Stimulated activated CD4-positive, alpha-beta T cell treated with anti-CD3 and anti-CD28 coated beads, Interleukin-1b, Interleukin-23, amount 100 ng/mL, for 24 hours (primary cell): ENCODE measurements at places on chromosomes 12 and 14.

GRCh38 chr12:130948751-130949150 lies 5.0 kb upstream of the ADGRD1 start:
- no peak for DNase-seq

- no peak for DNase-seq
Measured at GRCh38 chr14:61219256-61219655, 61.9 kb downstream of the TMEM30B start.

- DNase-seq = no peak
Measured at GRCh38 chr12:6382982-6383381, 980 bp upstream of the LTBR start.

DNA sequence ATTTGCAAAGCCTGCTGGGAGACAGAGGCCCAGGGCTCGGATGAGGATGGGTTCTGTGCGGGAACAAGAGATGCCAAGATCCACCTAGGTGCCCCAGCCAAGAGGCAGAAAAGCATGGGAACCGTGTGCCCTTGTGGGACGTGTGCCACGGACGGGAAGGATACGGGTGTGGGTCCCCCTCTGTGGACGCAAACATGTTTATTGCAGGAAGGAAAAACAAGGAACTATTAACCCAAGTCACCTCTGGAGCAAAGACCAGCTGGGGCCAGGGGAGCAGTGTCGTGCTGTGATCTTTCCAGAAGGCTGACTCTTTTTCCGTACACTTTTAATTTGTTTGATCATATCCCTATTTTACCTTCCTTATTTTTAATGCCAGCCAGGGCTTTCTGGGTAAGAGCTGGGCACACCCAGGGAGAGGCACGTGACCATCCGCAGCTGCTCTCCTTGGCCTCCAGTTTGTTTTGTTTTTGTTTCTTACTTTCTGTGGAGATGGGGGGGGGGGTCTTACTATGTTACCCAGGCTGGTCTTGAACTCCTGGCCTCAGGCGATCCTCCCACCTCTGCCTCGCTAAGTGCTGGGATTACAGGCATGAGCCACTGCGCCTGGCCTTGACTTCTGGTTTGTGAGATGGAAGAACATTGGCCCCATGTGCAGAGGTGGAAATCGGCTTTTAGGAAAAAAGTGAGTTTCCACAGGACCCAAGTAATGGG lies 20.7 kb downstream of the SCARB1 start:
- no peak for DNase-seq

DNA sequence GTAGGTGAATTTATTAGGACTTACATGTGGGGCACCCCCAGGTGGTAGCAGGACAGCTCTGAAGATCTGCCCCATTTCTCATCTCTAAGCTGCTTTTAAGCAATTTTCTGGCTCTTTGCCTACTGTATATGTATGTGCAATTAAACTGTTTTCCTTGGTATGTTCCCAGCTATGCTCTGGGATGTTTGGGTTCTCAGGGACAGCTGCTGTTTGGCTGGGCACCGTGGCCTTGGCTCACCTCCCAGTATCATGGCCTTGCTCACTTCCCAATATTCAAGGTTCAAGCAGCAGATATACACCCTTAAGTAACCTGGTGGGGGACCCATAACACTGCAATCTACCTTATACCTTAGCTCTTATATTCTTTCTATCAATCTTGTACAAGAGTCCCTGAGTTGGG lies 53.7 kb upstream of the KITLG start:
- DNase-seq = no peak

DNA sequence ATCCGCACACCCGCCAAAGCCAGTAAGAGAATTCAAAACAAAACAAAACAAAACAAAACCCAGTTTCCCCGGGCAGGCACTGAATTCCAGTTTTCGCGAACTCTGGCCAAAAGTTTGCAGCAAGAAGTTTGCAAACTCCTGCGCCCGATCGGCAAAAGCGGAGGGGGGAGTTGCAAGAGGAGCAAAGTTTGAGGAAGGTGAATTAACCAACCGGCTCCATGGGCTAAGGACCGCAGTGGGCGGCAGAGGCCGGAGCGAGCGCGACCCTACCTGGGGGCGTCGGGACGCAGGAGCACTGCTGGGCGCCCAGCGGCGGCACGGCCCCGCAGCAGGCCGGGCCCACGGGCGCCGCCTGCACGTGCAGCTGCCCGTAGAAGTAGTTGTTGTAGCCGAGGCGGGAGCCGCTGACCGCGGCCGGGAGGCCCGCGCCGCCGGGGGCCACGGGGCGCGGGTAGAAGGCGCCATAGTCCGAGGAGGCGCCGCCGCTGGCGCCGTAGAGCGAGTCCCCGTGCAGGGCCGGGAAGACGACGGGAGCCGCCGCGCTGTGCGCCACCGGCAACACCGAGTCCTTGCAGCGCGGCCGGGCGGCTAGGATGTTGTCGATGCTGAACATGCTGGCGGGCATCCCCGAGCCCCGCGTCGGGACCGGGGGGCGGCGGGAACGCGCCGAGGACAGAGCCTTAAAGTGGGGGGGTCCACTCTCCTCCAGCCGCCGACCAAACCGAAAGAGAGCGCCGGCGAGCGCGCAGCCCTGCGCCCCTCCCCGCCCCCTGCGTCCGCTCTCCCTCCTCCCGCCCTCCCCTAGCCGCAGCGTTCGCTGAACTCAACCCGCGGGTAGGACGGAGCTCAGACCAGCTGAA lies at the start of gene GSC:
TSS of gene GSC (minus strand) at position 723 of the 860 bp plus-strand sequence. CDS start at position 625, 98 bp downstream.
- no peak for DNase-seq

DNA sequence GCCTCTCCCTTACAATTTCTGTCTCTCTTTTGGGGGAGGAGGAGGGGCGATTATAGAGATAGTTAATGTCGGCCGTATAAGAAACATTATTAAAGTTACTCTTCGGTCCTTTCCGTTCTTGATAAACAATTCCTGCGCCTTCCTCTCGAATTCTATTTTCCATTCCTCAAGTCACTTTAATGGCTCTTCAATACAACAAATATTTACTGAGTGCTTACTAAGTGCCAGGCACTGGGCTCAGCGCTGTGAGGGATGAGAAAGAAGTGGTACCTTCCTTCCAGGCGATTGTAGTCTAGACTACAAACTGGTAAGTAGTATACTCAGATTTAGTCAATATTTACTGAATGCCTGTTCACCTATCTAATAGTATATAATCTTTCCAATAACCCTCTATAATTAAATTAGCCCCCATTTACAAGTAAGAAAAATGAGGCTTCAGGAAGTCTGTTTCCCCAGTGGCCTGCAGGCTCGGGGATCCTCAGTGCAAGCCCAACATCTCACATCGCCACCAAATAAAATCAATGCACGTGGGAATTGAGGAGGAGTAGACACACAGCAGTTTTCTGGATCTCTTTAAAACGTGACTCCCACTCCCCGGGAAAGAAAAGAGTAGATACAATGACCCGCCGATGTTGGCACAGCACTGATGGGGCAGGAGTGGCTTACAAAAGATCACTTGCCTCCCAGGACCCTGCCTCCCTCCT lies 589 bp upstream of the ZNF219 start:
- DNase-seq = no peak

- no peak for DNase-seq
Measured at GRCh38 chr12:4243091-4243490, 30.5 kb upstream of the CCND2 start.

- DNase-seq = no peak
Measured at GRCh38 chr12:45309836-45310626, 94.1 kb downstream of the ANO6 start.

DNA sequence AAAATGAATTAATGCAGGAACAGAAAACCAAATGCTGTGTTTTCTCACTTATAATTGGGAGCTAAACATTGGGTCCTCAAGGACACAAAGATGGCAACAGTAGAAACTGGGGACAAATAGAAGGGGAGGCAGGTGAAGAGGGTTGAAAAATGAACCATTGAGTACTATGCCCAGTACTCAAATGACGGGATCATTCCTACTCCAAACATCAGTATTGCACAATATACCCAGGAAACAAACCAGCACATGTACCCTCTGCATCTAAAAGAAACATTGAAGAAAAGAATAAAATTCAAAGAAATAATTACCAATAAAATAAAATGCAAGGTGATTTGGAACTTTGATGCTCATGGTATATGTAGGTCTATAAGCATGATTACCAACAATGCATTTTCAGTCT lies 110.8 kb downstream of the LMO3 start:
- DNase-seq = no peak

GRCh38 chr12:96249196-96250118 lies 55.3 kb downstream of the ELK3 start:
- DNase-seq = no peak

GRCh38 chr14:92590176-92590575 lies 76.6 kb downstream of the RIN3 start:
- no peak for DNase-seq

DNA sequence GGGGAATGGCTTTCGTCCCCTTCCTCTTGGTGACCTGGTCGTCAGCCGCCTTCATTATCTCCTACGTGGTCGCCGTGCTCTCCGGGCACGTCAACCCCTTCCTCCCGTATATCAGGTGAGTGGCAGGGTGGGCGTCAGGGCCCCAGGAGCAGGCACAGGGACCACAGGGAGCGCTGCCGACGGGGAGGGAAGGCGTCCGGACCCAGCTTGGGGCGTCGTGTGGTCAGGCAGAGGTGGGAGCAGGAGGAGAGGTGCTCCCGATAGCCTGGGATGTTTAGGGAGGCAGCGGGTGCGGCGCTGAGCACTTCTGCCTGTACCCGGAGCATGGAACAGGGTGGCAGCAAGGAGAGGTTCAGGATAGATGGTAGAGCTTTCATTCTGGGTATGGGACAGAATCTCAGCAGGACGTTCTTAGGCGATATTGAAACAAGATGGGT lies 444 bp downstream of the DRAM1 start:
- DNase-seq = no peak

DNA sequence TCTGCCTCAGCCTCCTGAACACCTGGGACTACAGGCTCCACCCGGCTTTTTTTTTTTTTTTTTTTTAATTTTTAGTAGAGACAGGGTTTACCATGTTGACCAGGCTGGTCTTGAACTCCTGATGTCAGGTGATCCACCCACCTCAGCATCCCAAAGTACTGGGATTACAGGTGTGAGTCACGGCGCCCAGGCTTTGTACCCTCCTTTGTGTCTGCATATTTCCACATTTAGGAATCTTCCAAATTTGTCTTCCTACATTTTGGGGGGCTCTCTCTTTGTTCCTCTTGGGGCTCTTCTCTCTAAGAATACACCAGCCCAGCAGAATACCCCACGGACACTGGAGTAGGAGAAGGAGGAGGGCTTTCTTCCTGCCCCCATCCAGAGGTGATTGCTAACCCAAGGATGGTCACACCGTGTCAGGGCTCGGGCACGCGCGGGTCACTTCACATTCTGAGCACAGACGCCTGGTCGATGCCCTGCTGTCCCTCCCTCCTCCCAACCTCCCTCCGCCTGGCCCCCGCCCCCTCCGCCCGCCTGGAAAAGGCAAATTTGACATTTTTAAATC lies 2.1 kb upstream of the DNAJC22 start:
- DNase-seq = no peak

DNA sequence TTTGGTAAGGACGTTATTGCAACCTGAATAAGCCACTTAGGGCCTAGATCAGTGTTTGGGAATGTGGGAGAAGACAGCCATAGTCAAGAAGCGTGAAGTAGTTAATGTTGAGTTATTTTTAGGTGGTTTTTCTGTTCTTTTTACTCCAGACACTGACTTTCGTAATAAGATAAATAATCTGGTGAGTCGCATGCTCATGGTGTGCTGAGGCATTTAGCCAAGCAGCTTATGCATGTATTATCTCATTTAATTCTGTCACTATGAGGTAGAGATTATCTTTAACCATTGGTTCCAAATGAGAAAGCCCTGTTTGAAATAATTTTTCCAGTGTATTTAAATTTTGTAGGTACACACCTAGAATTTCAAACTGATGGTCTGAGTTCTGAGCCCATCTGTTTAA lies 67.3 kb downstream of the RCOR1 start:
- no peak for DNase-seq

DNA sequence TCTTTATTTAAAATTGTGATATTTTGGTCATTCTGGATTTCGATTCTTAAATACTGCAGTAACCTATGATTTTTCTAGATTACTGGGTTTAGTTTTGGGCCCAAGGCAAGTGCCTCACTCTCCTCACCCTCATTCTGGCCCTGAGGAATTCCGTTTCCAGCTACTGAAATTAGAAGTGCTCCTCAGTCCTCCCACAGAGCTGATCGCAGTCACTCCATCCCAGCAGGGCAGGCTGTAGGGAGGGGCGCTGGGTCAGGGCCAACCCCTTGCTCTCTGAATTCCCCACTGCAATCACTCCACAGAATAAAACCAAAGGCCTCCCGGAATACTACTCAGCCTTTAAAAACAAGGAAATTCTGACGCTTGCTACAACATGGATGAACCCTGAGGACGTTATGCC lies 66.5 kb upstream of the DIO3 start:
- DNase-seq = no peak

GRCh38 chr14:90552465-90553297 lies 155.9 kb downstream of the CALM1 start:
- no peak for DNase-seq

- DNase-seq = no peak
Measured at GRCh38 chr12:76274420-76275083, 73.7 kb downstream of the BBS10 start.

DNA sequence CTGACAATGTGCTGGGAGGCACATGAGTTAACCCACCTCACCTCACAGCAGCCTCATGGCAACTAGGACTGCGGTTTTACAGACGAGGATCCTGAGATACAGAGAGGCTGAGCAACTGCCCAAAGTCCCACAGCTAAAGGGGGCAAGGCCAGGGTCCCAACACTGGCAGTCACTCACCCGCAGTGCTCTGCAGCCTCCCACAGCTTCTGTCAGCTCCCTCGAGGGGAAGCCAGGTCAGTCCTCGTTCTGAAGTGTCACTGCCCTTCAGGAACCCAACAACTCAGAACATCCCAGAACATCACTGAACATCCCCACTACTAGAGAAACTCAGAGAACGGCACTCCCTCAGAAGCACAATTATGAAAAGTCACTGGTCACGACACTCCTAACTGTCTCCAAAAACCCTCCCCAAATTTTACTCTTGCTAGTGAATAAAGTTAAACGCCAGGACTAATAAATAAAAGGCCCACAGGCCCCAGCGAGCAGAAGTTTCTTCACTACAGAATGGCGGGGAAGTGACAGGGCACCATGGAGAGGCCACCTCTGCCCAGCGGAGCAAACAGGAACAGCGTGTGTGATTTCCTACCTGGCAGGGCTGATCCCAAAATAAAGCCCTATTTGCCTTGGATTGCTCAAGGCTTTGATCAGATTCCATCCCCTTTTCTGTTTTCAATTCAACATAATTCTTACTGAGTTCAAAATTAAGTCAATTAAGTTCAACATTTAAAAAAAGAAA lies 75.1 kb downstream of the TTC7B start:
- no peak for DNase-seq

DNA sequence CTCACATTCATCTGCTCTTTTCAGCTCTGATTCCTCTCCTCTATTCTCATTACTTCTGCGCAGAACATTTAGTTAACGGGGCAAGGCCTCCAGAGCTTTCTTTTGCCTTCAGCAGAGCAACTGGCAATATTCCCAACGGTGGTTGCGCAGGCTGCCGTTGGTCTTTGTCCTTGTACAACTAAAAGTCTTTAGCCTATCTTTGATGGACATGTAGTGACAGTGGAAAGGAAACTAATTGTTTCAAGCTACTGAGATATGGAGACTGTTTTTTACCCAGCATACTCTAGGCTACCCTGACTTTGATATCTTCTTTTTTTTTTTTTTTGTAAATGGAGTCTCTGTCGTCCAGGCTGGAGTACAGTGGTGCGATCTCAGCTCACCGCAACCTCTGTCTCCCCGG lies 12.6 kb downstream of the R3HDM2 start:
- no peak for DNase-seq
